Hypothalamus (tissue), 51 donors: ENCODE measurements at places on chromosomes 2 and 18.

- peak; percentile 82 for DNase-seq
These were observed 749 bp upstream of the EIF2AK3 start for GRCh38 chr2:88627856-88628570.

DNA sequence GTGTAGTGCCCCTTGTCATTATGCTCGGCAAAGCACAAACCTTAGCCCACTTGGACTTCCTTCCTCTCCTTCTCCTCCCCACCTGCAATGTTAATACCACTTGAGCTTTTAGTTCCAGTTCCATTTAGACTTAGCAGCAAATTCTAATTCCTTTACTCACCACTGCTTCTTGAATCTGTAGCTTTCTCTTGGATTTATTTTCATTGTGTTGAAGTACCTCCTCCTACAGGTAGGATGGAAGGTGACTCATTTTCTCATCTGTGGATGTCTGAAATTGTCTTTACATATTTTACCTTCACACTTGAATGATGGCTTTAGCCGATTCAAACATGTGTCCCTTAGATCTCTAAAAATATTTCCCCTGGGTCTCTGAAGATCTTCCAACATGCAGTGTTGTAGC, 32.8 kb upstream of the BIN1 start:
- no peak for DNase-seq

DNA sequence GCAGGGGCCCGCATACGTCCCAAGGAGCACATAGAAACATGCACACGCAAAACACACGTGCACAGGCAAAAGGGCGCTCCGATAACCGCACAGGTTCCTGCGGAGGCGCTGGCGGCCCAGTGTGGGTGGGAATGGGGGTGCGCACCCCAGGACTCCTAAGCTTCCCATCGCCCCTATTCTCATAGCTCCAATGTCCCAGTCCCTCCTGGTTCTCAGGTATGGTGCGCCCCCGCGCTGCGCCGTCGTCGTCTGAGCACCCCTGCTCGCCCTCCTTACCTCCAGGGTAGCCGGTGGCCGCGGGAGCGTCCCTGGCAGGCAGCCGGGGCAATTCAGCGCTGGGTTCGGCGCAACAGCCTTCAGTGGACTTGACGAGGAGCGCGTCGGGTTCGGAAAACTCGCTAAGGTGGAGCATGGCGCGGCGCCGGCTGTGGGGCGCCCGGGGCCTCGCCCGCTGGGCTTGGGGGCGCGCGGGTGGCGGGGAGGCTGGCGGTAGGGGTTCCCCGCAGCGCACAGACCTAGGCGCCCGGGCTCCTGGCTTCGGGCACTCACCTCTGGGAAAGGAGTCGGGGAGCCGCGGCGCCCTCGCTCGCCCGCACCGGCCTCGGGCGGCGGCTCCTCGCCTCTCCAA, 328 bp downstream of the EGR4 start:
- DNase-seq = no peak

DNA sequence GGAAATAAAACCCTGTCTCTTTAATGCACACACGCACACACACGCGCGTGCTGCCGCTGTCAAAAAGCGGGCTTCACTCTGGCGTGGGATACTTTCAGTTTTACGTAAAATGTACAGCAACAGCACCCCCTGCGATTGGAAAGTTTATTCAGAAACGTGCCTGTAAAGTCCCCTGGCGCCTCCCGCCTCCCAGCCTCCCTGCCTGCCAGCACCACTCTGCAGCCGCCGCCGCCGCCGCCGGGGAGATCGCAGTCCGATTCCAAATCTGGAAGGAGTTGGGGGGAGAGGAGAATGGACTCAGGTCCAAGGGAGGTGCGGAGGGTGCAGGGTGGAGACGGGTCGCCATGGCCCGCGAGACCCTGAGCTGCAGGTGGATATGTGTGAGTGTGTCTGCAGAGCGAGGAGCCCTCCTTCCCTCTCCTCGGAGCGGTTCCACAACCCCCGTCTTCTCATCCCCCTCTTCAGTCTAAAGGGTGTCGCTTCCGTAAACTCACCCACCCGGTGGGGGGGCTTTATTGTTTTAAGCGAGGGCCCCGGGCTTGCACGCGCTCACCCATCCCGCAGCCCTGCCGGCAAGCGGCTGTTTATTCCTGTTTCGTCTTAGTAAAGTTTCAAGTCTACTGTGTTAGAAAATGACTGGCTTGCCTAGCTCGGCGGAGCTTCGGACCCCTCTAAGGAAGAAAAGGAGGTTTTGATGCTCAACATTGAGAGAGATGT, 1.8 kb upstream of the BCL11A start:
- DNase-seq = no peak

DNA sequence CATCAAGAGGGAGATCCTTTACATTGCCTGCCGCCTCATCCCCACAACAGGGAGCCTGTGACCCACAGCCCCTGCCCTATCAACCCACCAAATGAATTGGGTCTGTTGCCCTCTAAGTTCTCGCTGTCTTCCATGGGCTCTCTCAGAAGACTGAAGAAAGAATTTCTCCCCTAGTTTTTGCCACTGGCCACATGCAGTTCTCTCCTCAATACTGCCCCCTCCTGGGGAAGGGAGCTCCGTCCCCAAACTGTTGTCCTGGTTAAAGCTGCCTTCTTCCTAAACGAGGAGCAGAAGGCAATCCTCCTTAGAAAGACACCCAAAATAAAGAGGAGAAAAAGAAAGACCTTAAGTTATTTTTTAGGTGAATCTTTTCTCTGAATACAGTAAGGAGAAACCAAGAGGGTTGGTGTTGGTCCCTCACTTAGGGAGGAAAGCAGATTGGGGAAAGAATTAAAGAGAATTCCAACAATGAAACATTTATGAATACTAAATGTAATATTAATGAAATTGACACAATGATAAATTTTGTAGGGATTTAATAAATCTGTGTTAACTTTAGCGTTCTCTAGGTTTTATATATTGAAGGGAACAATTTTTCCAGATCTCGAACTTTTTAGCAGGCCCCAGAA, 31.1 kb upstream of the SATB2 start:
- no peak for DNase-seq
